Stimulated activated CD8-positive, alpha-beta memory T cell treated with anti-CD3 and anti-CD28 coated beads, Interleukin-15, amount 100 ng/mL, for 48 hours (primary cell): ENCODE measurements at places on chromosomes 6 and 20.

DNA sequence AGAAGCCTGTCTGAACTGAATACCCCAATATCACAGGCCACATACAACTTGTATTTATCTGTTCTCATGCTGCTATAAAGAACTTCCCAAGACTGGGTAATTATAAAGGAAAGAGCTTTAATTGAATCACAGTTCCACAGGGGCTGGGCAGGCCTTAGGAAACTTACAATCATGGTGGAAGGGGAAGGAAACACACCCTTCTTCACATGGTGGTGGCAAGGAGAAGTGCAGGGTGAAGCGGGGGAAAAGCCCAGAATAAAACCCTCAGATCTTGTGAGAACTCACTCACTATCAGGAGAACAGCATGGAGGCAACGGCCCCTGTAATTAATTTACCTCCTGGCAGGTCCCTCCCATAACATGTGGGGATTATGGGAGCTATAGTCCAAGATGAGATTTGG is 50.3 kb upstream of the FNDC1 start:
- DNase-seq: no peak

DNA sequence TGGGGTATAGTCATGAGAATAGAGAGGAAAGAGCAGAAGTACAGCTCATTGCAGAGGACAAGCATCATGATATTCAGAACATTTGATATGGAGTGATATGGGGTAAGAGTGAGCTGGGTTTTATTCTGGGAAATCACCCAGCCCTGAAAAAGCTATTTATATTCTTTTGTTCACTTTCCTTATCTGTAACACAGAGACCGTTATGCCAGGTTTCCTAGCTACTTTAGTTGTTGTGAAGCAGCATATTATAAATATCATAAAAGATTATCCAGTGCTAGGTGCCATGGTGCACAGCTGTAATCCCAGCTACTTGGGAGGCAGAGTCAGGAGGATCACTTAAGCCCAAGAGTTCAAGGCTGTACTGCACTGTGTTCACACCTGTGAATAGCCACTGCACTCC is 9.8 kb upstream of the DEFB129 start:
- no peak for DNase-seq

DNA sequence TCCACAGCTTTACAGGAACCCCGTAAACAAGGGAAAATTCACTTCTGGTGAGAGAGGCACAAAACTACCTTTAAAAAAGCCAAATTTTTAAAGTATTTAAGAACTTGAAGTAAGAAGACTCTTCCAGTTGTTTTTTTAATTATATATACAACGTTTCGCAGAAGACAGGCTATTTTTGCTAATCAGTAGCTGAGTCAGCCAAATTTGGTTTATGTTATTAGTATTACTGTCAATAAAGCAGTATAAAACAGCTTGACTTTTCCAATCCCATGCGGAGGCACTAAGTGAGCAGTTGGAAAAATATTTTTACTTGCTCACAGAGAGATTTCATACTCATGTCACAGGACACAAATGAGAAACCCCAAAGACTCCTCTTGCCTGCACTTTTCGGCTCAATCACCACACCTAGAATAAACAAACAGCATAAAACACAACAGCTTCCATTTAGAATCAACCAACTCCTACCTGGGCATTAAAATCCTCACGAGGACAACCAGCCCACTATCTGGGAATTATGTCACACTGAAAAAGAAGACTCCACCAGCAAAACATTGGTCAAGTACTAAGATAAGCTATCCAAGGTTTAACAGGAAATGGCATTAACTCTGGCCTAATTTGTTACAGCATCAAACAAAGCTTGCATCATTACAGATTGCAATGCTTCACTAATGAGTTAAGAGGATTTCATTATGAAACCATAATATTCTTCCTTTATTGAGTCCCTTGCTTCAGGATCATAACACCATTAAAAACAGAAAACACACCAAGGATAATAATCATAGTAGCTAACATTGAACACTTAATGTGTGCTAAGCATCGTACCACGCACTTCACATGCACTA is 26.3 kb downstream of the ELOVL5 start:
- no peak for DNase-seq

DNA sequence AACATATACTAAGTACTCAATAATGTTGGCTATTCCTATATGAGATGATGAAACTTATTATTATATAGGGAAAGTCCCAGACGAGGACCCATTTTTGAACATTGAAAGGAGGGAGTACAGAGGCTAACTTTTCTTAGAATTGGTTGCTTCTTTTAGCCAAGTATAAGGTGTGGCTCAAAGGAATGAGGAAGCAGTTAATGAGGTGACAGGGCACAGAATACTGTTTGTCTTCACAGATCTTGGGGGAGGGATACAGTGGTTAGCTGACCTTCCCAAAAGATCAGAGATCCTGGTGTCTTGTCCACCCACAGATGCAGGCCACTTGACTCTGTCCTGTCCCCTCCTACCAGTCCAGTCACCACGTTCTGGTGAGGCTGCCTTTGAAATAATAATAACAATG is 67.8 kb upstream of the EPB41L1 start:
- DNase-seq: no peak

DNA sequence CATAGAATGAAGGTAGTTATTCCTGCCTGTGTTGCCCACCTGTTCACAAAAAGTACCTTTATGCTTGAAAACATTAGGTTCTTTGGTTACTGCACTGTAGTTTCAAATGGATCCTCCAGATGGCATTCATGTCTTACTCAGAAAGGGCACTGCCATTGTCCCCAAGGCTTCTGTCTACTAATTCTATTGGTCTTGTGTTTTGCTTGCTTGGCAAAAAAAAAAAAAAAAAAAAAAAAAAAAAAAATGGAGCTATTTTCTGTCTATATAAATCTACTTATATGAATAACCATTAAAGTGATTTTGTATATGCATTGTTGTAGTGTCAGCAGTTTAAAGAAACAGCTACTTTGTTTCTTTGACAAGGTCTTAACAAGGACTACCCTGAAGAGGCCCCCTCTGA is 12.7 kb upstream of the EFHC1 start:
- DNase-seq: no peak

DNA sequence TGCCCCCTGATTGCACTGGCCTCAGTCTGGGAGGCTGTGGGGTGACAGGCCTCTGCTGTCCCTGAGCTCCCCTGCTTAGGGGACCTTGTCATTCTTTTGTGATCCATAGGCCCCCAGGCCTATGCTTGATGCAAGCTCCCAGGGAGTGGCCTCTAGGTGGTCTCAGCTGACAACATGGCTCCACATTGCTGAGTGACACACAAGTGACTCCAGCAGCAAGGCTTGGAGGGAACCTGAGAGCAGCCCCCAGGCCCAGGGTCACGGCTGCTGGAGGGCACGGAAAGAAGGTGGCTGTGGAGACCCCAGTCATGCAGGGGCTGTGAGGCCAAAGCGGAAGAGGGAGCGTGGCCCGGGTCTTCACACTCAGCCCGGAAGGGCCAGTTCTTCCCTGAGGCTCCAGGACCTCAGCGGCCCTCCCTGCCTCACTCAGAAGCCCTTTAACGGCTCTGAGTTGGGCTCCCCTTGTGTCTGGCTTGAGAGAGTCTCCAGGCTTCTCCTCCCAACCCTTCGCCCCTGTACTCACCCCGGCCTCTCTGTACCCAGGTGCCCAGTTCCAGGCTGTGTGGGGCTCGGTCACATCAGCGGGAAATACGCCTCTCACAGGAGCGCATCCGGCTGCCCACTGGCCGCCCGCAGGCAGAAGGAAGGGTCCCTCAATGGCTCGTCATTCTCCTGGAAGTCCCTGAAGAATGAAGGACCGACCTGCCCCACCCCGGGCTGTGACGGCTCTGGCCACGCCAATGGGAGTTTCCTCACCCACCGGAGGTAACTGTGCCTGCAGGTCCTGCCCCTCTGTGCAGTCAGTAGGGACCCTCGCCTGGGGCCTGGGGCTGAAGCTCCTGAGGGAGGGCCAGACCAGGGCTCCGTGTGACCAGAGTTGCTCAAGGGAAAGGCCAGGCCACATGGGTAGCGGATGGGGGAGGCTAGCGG is 23.7 kb upstream of the PCMTD2 start:
- DNase-seq: no peak

- no peak for DNase-seq
These were observed 36.4 kb upstream of the FKBP1A start for GRCh38 chr20:1429143-1429728.

GRCh38 chr6:52126231-52126630 is 38.8 kb upstream of the PKHD1 start:
- DNase-seq: no peak

DNA sequence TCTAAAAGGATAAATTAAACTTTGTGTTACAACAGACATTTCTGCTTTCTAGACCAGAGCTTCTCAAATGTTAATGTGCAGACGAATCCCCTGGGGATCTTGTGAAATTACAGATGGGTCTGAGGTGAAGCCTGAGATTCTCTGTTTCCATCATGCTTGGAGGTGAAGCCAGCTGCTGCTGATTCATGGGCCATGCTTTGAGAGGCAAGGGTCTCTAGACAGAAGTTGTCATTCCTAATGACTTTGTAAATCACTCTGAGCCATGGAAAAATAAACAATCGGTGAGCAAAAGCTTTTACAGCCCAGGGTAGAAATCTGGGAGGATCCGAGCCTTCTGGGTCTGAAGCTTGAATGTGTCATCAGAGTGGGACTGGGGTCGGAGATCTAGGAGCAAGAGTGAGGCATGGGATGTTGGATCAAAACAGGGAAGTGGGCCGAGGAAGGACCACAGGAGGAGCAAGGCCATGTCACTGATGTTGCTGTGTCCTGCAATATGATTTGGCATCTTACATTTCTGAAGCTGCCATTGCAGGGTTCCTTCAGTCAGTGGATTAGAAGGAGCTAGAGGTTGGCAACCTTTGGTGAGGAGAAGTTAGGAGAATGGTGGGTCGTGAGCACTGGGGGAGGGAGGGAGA is 77.3 kb downstream of the TRMT11 start:
- no peak for DNase-seq

GRCh38 chr20:21360705-21361104 is 36.6 kb downstream of the NKX2-4 start:
- DNase-seq: no peak

- DNase-seq: no peak
These were observed 7.8 kb downstream of the UBE3D start for GRCh38 chr6:83057705-83058321.

- DNase-seq: no peak
These were observed 72.3 kb upstream of the SLC22A1 start for GRCh38 chr6:160049346-160049745.

GRCh38 chr6:134289204-134289575 is 28.7 kb downstream of the SGK1 start:
- DNase-seq: no peak

DNA sequence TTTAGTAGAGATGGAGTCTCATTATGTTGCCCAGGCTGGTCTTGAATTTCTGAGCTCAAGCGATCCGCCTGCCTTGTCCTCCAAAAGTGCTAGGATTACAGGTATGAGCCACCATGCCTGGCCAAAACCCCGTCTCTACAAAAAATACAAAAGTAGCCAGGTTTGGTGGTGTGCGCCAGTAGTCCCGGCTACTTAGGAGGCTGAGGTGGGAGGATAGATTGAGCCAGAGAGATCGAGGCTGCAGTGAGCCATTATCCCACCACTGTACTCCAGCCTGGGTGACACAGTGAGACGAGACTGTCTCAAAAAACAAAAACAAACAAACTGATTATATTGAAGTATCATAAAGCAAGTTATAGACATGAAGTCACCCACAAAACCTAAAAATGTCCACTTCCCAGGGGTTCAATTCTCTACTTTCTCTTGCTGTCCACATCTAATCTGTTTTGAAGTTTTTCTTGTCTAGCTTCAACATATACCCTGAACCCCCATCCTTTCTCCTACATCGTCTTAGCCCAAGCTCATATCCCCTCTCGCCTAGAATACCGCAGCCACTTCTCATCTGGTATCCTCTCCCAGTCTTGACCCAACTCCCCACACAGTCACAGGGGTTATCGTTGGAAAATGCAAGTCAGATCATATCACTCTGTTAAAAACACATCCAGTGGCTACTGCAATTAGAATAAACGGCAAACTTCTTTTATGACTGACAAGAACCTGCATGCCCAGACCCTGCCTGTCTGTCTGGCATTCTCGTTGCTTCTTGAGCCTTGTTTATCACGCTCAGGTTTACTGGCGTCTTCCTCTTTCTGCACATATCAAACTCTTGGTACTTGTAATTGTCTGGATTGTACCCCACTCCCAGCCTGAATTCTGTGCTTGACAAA is 20.1 kb upstream of the NCOA3 start:
- DNase-seq: no peak

- DNase-seq: no peak
These were observed 103.5 kb downstream of the LAMP5 start for GRCh38 chr20:9617940-9618339.

DNA sequence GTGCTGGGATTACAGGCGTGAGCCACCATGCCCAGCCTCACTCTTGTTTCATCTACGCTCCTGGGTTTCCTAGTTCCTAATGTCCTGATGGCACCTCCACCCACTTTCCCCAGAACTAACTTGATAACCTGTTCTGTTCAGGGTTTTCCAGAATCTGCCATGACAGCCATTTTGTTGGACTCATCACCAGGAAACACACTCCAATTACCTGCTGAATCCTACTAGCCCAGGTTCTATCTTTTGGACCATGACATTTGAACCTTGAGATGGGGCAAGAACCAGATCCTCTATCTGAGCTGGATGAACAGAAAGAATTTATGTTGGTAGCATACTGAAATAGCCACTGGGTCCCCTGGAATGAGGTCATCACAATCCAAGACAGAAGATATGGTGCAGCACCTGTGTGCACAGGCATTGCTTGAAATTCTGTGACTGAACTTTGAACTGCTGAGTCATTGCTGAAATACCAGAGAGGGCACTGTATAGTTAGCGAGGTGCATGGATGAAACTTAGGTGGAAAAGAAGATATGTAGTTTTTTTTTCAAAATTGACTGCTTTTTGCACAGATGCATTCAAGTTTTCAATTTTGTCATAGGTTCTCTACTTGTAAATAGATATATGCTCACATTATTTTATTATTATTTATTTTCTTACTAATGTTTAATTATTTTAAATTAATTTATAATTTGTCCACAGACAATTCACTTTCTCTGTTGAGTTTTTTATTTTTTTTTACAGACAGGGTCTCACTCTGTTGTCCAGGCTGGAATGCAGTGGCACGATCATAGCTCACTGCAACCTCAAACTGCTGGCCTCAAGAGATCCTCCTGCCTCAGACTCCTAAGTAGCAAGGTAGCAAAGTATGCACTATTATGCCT is 42.8 kb upstream of the TASP1 start:
- no peak for DNase-seq

GRCh38 chr6:41814629-41815028 is 27.1 kb downstream of the TOMM6 start:
- DNase-seq: no peak

- DNase-seq: no peak
These were observed 72.7 kb downstream of the PRDM1 start for GRCh38 chr6:106158816-106159215.

- no peak for DNase-seq
These were observed 6.3 kb upstream of the AP5S1 start for GRCh38 chr20:3813848-3814581.
